ENCODE measurements at places on chromosomes 7 and 10.
A peak's percentile ranks its signal among the peaks of the same experiment; 100 is the strongest.

- DNase-seq: no peak
Measured at GRCh38 chr7:1040790-1041189, 3.6 kb upstream of the GPR146 start.

DNA sequence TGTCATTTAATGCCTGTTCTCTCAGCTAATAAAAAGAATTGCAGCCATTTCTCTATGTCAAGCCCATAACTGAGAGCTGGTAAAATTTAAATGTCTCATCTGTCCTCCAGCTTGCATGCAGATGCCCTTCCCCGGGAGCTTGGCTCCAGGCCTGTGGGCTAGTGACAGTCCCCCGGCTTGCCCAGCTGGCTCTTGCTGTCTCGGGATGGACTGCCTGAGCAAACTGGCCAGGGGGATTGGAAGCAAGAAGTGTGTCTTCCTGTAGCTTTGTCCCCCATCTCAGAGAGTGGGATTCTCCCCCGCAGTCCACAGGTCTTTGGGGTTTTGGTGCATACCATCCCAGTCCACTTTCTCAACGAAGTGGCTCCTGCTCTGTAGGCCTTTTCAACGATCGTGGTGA lies 53.9 kb upstream of the HMX3 start:
- DNase-seq: no peak

GRCh38 chr7:145497911-145498525 lies 618.6 kb upstream of the CNTNAP2 start:
- DNase-seq: no peak

GRCh38 chr7:39702133-39702532 lies 78.8 kb downstream of the RALA start:
- DNase-seq: no peak

DNA sequence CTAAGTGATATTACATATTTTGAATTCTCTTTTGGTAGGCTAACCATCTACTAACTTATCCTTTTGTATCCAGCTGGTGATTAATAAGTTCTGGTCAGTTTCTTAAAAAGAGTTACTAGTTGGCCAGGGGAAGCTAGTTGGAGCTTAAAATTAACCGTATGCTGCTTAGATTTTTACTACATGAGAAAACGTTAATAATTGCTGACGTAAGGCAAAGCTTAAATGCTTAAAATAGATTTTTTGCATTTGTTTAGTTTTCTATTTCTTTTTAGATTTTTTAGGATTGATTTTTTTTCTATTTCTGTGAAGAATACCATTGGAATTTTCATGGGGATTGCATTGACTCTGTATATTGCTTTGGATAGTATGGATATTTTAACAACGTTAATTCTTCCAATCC lies 32.6 kb downstream of the CCDC172 start:
- DNase-seq: no peak

DNA sequence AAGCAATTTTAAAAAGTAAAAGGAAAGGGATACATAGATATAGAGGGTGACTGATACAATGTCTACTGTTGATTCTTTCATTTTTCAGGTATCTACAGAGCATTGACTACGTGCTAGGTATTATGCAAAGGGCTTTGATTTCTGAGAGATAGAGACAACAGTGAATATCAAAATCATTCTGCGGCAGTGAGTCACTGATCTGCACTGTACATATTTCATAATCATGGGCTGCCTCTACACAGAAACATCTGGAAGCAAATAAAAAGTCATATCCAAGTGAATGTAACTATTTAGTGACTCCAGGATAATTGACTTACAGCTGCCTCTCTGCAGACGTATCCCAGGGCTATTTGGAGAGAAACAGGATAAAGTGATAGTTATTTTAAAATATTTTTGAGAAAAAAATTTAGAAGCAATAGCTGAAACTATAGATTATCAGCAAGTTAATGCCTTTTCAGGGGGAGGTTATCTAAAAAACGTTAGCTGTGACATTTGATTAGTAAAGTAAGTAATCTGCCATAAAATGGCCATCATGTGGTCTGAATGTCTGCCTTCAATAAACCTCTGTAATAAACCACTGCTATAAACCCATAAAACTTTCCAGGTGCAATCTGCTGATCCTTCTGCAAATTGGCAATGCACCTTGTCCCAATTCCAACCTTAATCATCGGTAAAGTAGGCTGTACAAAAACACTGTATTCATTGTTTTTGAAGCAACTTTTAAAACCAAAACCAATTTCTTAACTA lies 43.7 kb downstream of the CPXM2 start:
- DNase-seq: no peak

DNA sequence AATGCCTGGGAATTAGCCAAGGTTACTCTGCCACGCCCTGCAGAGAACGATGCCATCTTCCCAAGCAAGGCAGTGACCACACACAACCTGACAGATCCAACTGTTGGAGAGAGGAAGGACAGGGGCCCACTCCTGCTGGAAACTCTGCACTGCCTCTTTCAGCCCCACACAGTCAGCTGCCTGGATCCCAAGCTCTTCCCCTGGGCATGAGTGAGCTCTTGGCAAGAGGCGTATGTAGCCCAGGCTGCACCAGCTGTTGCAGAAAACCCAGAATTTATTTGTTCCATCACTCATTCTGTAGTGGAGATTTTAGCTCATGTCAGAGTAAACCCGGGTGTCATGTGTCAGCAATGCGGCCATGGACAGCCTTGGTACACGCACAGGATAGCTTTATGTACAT lies 135.1 kb upstream of the TRIM24 start:
- DNase-seq: no peak

DNA sequence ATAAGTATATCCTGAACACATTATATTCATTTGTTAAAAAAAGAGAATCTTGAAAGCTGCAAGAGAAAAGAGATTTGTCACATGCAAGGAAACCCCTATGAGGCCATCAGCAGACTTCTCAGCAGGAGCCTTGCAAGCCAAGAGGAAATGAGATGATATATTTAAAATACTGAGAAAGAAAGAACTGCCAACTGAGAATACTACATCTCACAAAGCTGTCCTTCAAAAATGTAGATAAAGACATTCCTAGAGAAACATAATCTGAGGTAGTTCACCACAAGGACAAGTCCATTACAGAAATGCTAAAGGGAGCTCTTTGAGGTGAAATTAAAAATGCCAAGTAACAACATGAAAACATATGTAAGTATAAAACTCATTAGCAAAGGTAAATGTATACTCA lies 224.4 kb upstream of the MBL2 start:
- DNase-seq: no peak

GRCh38 chr10:75021379-75022249 lies 89.8 kb upstream of the SAMD8 start:
- DNase-seq: no peak

GRCh38 chr10:76903387-76903945 lies 734.1 kb downstream of the KCNMA1 start:
- DNase-seq: no peak

DNA sequence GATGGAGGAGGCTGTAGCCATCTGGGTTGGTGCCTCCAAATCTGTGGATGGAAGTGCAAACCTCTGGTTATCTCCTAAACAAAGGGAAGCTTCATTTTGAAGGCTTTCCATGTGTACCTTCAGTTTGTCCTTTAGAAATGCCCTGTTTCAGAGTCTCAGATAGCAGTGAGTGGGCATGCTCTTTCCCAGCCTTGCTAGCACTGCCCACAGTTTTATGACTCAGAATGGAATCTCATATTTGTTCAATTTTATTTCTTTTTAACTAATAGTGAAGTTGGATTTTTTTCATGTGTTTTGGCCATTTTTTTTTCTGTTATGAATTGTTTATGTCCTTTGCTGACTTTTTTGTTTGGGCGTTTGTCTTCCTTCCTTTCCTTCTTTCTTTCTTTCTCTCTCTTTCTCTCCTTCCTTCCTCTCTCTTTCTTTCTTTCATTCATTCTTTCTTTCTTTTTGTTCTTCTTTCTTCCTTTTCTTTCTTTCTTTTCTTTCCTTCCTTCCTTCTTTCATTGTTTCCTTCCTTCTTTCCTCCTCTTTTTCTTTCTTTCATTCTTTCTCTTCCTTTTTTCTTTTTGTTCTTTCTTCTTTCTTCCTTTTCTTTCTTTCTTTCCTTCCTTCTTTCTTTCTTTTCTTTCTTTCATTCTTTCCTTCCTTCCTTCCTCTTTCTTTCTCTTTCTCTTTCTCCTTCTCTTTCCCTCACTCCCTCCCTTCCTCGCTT lies 25.6 kb downstream of the PRF1 start:
- no peak for DNase-seq

DNA sequence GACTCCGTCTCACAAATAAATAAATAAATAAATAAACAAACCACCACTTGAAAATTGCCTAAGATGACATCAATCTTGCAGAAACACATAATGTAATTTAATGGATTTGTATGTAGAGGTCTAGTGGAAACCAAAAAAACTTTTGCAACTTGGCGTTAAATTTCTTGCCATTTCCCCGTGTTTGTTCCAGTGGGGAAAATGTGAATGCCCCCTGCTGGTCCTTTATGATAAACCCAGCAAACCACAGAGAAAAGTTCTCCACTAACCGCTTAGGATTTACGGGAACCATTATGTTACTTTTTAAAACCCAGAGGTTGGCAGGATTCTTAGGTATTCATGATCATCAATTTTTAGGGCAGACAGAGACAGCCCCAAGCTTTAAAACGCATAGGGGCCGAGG lies 32.5 kb downstream of the LAMB4 start:
- no peak for DNase-seq

DNA sequence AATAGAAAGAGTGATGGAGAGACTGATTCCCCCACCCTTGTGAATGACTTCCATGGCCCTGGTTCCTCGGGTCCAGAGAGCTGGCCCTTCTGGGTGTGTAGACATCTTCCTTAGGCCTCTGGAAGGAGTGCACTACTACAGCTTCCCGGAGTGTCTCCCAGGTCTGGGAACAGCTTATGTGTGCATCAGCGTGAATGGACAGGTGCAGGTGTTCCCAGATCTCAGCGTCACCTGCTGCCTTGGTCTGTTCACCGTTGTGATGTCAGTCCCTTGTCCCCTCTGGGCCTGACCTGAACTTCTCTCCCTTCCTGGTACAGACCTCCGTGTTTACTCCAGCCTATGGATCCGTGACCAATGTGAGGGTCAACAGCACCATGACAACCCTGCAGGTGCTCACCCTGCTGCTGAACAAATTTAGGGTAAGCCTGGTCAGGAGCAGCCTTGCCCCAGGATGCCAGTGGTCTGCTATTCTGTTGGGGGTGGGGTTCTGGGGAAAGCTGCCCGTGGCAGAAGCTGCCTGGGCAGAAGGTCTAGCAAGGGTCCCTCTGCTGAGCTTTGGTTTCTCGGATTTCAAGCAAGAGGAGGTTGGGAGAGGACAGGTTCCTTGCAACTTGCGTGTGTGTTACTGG lies 10.5 kb upstream of the DEPP1 start:
- no peak for DNase-seq

- DNase-seq: no peak
Measured at GRCh38 chr7:25864511-25864910, 287.5 kb upstream of the NFE2L3 start.

DNA sequence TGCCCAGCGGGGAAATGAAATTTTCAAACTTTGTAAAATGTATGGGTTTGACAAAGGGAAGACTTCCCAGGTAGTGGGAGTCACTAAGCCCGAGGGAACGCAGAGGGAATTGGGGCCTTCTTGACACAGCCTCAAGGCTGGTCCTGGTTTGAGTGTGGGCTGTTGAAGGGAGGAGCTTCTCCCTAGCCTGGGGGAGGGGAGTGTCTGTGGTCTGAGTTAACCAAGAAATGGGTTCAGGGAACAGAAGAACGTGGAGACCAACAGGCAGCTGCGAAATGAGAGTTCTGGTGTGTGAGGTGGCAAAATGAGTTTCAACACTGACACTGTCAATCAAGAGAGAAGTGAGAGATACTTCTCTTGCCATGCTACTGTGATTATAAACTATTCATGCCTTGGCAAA lies 32.7 kb upstream of the BAMBI start:
- no peak for DNase-seq

GRCh38 chr7:50832744-50833143 lies 50.0 kb upstream of the GRB10 start:
- DNase-seq: no peak

DNA sequence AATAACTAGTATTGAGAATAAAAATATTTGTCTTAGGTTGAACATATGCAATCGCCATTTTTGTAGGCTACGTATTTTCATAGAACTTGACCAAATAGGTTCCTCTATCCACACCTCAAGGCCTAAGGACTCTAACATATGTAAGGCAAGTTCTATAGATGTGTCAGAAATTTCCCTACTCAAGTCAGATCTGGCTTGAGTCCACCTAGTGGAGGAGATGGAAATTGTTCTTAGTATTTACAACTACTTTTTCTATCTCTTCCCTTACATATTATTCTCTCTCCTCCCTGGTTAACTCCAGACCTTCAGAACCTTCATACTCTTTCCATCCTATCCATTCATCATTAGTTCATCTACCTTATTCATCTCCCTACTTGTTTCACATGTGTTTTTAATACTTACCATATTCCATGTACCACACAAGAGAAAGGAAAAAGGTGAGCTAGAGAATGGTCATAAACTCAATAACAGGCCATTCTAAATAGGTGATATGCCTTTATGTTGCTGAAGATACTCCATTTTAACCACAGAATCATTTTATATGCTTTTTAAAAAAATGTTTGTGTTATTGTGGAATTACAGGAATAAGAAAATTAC lies 174.5 kb upstream of the HDAC9 start:
- DNase-seq: no peak

- no peak for DNase-seq
Measured at GRCh38 chr10:33139181-33139646, 181.2 kb upstream of the ITGB1 start.

DNA sequence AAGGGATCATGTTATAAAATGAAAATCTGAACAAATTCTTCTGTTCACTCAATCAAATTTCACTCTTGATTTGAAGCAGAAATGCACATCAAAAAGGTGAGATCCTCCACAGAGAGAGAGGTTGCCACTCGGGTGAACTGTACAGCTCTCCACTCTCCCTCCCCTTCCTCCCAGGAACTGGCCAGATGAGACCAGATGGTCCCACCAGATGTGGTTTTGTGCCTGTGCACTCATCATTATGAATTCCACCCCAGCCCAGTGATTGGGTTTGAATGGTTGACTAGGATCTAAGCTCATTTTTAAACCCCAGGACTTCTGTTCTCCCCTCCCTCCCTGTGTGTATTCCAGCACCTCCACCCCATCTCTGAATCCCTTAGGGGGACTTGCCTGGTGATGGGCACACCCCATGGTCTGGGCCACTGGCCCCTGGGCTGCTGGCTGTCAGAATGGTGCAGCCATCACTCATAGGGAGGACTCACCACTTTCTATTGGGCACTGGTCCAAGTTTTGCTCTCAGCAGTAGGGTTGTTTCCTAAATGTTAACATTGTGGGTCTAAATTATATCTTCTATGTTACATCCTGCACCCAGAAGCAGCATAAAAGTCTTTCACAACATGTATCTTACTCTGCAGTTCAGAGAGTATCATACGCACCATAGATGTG lies 393.1 kb downstream of the TNS3 start:
- DNase-seq: no peak

DNA sequence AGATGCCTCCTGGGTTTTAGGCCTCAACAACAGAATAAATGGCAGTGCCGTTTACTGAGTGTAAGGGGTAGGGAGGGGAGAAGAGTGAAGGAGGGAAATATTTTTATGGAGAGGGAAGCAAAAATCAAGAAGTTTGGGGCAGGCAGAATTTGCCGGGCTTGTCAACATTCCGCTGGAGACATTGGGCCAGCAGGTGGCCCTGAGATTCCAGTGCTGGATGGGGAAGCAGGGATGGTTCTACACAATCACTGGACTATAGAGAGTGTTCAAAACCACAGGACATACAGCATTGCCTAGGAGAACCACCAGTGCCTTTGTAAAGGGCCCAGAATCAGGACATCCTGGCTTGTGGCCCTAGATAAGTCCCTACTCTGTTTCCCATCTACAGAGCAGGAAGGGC lies 598.6 kb upstream of the MGMT start:
- no peak for DNase-seq

- no peak for DNase-seq
Measured at GRCh38 chr10:86284355-86285105, 82.1 kb downstream of the GRID1 start.

- DNase-seq: peak; percentile 12
Measured at GRCh38 chr10:26621889-26622711, 75.4 kb upstream of the PDSS1 start.
